SJSA1 (cell line): ENCODE measurements at places on chromosomes 6 and 20.
A peak's percentile ranks its signal among the peaks of the same experiment; 100 is the strongest.

DNA sequence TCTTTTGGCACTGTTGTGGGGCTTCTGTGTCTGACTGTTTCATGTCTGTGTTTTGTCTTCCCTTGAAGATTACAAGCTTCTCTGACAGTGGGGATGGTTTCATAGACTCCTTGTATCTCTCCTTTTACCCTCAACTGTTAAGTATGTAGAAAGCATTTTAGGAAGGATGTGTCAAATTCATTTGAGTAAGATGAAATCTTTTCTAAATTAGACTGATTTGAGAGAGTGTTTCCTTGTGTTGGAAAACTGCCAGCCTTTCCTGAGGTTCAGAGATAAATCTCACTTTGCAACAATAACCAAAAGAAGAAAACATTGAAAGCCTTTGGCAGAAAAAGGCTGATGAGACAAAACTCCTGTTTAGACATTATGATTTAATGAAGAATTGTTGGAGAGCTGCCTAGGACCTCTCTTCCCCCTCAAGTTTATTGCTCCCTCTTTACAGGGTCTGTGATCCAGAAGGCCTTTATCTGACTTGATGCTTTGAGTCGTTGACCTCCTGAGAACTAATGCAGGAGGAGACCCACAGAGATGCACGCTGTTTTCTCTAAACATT is 68.3 kb downstream of the ANKS1A start:
- DNase-seq, result no peak

GRCh38 chr6:12034349-12034748 is 22.2 kb downstream of the HIVEP1 start:
- no peak for DNase-seq

DNA sequence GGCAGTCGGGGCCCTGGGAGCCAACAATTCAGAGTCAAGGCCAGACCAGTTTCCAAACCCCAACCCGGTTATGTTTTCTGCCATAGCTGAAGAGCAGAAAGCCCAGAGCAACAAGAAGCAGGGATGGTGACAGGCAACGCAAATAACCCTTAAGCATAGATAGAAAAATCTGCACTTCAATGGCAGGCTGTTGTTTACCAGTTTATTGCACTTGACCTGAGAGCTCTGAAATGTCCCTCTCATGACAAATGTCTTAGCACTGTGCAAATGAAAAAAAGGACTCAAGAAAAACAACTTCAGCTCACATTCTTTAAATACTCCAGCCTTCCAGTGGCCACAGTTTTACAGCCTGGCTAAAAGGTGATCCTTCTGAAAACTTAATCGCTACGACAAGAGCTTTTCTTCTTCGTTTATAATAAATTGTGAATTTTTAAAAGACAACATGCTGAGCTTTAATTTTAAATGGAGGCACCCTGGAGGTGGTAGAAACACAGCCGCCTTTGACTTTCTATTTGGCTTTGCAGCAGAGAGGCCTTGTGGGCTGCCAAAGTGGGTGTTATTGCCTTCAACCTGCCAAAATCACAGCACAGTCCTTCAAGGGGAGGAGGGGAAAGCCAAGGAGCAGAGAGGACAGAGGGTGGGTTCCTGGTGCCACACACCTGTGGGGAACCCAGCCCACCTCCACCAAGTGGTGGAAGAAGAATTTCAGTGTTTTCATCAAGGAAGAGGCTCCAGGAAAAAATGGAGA is 289.5 kb upstream of the CDYL start:
- no peak for DNase-seq

DNA sequence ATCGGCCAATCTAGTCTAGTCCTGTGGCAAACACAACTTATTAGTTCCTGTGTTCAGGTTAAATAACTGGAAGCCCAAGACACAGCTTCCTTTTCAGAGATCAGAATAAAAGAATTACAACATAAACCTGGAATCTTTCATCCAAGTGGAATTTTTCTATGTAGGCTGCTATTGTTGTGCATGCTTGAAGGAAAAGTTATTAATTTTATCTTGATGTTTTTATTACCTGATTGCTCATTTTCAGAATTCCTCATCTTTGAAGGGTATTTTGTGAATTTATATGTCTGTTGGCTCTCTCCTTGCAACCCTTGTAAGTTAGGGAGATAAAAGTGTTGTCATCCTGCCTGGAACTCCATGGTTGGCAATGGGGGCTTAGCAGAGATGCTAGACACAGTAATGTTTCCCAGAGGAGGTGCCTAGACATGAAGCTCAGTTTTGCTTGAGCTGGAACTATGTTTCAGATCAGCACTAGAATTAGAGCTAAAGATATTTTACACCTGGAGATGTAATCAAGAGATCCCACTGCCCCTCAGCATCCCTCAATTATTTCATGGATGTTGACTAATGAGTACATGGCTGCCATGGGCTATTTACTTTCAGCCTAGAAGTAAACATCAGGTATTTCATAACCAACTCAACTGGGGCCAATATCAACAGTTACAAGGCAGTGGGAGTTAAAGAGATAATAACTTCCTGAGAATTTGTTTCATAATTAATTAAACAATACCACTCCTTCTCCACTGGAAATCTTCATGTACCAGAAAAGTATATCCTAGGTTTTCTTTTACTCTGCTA is 367.0 kb upstream of the MARCKS start:
- DNase-seq, result no peak

GRCh38 chr6:139114746-139115145 is 20.1 kb upstream of the HECA start:
- DNase-seq, result no peak

- DNase-seq, result no peak
Observed at GRCh38 chr6:4510317-4510716, 265.9 kb upstream of the CDYL start.

- no peak for DNase-seq
Observed at GRCh38 chr20:59032713-59033059, 551 bp upstream of the ATP5F1E start.

DNA sequence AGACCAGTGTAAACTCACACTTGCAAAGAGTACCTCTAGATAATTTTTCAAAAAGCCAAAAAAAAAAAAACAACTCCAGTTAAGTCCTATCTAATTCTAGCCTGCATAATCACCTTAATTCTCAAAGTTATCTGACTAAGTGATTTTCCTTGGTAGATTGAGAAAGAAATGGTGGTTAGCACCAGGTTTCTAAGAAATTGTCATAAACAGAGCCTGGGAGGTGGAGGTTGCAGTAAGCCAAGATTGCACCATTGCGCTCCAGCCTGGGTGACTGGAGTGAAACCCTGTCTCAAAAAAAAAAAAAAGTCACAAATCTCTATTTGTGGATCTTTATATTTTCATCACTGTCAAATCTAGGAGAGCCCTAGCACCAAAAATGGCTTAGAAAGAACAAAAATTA is 8.9 kb downstream of the FBXO5 start:
- DNase-seq, result no peak

GRCh38 chr6:3350252-3350796 is 91.6 kb downstream of the PSMG4 start:
- no peak for DNase-seq

- peak; percentile 65 for DNase-seq
Observed at GRCh38 chr20:47576516-47577033, 74.9 kb downstream of the NCOA3 start.

DNA sequence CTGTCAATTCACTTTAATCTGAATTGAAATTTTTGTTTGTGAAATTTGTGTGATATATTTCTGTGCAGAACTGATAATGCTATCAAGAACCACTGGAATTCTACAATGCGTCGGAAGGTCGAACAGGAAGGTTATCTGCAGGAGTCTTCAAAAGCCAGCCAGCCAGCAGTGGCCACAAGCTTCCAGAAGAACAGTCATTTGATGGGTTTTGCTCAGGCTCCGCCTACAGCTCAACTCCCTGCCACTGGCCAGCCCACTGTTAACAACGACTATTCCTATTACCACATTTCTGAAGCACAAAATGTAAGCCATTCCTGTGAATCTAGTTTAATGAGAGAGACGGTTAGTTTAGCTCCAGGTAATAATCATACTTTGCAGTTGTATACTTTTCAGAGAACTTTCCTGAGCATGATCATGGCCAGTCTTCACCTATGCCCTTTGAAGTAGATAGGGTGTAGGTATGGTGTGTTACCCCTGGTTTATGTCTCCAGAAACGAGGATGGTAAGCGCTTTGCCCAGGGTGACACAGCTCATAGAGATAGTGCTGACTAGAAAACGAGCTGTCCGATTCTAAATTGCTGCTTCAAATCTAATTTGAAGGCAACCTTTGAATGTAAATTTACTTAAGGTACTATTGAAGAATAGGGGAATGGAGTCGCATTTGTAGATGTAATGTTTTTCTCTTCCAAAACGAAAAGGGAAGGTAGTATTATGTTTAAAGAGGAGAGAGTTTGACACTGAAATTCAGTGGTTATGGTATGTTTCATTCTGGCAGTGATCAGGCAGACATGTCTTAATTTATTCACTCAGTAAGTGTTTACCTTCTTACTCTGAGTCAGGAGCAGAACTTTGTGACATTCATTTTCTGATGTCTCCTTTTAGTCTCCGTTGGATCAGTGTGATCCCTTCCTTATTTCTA is 11.4 kb downstream of the MYB start:
- DNase-seq, result no peak

GRCh38 chr6:111861431-111861885 is 11.8 kb downstream of the FYN start:
- DNase-seq, result no peak

DNA sequence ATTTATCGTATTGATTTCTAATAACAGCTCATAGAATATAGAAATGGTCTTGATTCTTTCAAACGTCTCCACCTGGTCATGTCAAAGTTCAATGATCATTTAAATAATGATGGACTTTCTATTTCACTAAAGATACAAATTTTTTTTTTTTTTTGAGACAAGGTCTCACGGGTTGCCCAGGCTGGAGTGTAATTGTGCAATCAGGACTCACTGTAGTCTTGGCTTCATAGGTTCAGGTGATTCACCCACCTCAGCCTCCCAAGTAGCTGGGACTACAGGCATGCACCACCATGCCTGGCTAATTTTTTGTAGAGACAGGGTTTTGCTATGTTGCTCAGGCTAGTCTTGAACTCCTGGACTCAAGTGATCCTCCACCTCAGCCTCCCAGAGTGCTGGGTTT is 25.2 kb downstream of the KLHL31 start:
- no peak for DNase-seq

GRCh38 chr6:89242574-89243330 is 25.6 kb upstream of the GABRR1 start:
- peak; percentile 11 for DNase-seq

DNA sequence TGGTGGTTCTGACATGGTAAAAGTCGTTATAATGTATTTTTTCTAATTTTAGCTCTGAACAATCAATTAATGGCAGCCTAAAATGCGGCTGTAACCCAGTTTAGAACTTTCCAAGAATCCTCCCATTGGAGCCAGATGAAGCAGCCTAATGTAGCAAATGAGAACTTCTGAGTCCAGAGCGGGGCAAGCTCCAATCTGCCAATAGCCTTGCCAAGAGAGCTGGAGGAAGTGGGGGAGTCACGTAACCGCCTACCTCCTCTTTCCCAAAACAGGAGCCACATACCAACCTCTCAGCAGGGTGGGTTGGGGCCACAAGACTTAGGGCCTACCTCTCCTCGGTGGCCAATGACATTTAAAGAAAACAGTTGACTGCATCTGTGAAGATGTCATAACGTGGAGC is 230.6 kb downstream of the SOD2 start:
- no peak for DNase-seq

DNA sequence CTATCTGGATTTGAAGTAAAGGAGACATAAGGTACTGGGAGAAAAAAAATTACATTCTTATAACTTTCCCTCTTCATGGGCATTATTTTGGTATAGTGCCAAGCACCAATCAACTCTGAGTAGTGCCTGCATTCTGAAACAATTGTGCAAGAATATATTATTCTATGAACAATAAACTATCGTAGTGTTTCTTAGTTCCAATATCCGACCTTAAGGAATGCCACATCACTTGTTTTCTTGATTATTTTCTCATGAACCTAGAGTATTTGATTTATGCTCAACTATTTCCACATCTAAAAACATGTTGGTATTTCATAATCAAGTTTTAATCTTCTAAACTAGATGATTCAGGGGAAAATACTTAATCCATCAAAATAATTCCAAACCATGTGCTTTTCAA is 294.4 kb upstream of the TBX18 start:
- no peak for DNase-seq

GRCh38 chr20:51195419-51195901 is 172.6 kb upstream of the KCNG1 start:
- no peak for DNase-seq
